HEK293T (cell line): ENCODE measurements at places on chromosomes 1 and 21.

- DNase-seq = no peak
Measured at GRCh38 chr1:228944935-228945371, 209.7 kb downstream of the RHOU start.

DNA sequence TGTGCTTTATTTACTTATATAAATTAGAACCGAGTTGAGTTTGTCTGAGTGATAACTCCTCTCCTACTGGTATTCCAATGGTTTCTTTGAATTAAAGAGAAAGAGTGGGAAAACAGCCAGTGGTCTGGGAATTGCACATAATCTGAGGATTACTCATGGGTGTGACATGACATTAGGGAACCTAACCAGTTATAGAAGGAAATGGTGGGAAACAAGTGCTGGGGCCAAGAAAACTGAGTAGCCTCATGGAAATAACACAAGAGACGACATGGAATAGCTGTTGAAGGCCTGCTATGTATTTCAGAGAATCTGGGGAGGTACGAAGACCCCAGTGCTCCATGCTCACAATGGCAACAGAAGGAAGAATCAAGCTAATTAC is 41.8 kb upstream of the LRRC52 start:
- DNase-seq = no peak

GRCh38 chr1:9406111-9406510 is 113.4 kb downstream of the SPSB1 start:
- no peak for DNase-seq

GRCh38 chr1:26429721-26430120 is 2.4 kb upstream of the DHDDS start:
- no peak for DNase-seq

DNA sequence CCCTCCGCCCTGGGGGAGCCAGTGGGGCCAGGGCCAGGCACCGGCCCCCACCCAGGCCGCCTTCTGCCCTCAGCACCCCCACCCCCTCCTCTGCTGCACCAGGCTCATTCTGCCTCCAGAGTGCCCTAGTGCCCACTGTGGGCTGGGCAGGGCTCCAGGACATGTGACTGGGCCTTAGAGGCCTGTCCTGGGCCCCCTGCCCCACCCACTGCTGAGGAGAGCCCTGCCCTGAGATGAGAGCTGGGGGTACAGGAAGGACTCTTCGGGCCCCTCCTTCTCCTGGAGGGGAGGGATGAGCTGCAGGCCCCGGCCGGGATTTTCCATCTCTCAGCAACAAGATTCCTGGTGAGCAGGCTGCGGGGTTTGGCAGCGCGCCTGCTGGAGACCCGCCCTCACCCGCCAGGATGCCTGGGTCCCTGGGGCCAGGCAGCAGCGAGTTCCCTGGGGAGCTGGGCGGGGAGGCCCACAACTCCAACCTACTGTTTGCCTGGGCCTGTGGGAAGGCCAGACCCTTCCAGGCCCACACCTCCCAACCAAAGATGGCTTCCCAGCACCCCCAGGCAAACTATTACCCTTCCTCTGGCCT is 14.0 kb downstream of the AHDC1 start:
- no peak for DNase-seq

GRCh38 chr1:229434005-229434640 is at the start of gene ACTA1:
Gene ACTA1, minus strand, starts transcription at chr1:229434094. Its CDS starts 979 bp downstream, at chr1:229433115.
- DNase-seq = peak; percentile 7
